Stimulated activated CD8-positive, alpha-beta memory T cell treated with anti-CD3 and anti-CD28 coated beads, Interleukin-2, amount 100 ng/mL, for 1 hour (primary cell): ENCODE measurements at places on chromosomes 4 and X.

DNA sequence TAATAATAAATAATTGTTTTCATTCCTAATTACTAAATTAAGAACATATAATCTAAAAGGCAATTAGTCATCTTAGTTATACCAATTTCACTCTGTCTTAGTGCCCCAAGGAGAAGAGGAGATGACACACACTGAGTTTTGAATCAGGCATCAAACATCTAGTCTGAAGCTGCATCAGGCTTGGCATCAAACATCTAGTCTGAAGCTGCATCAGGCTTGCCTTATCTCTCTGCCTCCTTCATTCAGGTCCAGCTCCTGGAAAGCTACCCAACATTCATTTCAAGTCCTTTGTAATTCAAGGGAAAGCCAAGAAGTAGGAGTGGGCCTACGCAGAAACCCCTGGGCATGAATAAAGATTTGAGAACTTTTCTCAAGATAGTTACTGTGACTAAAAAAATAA is 62.2 kb downstream of the SH3RF1 start:
- no peak for DNase-seq

- no peak for DNase-seq
Observed at GRCh38 chr4:144701683-144702233, 55.8 kb downstream of the HHIP start.

- DNase-seq, result peak; percentile 37
Observed at GRCh38 chrX:120308959-120309872, 2.0 kb downstream of the TMEM255A start.

GRCh38 chr4:41477181-41477905 is 60.6 kb upstream of the LIMCH1 start:
- DNase-seq, result no peak

- DNase-seq, result no peak
Observed at GRCh38 chr4:55742655-55743202, 76.9 kb upstream of the EXOC1L start.

DNA sequence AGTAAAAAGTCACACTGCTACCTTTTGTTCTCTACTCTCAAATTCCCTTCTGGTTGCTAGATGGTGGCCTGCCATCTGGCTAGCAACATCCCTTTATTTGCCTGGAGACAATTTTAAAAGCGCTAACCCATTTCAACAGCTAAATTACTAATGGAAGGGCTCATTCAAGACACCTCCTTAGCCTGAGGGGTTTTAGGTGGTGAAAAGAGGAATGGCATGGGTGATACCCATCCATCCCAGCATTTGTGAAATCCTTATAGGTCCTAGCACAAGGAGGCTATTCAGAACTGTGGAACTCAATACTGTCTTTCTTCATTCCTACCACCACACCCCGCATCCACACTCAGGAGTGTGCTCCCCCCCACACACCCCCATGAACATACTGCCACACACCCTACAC is 33.5 kb downstream of the ARHGEF9 start:
- DNase-seq, result no peak
